Nucleus accumbens (tissue), 56 donors: ENCODE measurements at places on chromosomes 3 and 15.
A peak's percentile ranks its signal among the peaks of the same experiment; 100 is the strongest.

- DNase-seq, result no peak
Observed at GRCh38 chr15:61784734-61785133, 275.5 kb downstream of the VPS13C start.

- no peak for DNase-seq
Observed at GRCh38 chr3:126433105-126433430, 38.4 kb downstream of the CFAP100 start.

DNA sequence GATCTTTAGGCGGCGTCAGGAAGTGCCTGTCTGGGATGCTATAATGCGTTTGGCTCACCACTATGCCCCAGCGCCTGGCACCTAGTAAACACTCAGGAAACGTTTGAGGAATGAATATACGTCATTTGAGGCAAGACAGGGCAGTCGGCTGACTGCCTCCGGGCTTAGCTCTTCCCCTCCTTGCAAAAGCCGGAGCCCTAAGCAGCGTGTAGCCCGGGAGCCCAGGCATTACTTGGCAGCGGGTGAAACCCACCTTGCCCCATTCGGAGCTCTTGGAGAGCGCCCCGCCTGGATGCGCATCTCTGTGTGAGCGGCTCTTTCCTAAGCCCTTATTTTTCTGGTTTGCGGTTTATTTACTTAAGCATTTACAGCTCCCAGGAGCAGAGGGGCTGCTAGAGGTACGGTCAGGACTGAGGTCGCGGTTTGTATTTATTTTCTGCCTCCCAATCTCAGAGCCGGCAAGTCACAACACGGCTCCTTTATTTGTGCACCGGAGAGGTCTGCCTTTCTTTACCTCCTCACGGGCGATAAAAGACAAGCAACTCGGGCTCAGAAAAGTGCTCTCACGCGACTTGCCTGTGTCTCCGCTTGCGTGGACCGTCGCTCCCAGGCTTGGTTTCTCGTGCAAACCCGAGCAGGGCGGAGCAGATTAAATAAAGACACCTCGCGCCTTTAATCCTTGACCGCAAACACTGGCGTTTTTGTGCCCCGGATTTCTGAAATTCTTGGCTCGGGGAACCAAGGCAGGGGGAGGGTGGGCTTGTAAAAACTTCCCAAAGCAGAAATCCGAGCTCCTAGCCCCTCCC, 737 bp upstream of the ITPR1 start:
- no peak for DNase-seq

DNA sequence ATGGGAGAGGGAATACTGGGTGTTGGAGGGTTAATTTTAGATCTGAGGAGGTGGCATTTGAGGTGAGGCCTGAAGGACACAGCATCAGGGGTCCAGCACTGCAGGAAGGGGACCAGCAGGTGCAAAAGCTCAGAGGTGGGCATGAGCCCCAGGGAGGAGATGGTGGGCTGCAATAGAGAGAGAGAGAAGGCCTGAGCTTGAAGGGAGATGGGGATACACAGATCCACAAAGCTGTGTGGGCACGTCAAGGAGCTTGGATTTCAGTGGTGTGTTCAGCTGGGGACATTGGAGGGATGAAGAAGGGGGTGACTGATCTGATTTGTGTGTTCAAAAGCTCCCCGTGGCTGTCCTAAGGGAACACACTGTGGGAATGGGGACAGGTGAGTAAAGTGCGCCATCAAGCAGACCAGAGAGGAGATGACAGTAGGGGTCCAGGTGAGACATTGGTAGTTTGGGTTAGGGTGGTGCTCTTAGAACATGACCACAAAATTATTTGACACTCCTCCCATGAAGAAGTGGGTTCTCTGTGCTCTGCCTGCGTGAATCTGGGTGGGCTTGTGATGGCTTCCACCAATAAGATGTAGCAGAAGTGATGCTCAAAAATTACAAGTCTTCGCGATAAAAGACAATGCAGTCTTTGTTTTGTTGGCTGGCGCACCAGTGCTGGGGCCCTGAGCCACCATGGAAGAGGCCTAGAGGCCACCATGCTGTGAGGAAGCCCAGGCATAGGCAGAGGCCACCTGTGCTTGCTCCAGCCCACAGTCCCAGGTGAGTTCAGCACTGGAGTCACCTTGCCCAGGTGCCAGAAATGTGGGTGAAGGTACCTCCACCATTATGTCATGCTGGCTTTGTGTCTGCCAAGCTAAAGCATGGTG, 1.9 kb upstream of the WNT7A start:
- DNase-seq, result no peak

DNA sequence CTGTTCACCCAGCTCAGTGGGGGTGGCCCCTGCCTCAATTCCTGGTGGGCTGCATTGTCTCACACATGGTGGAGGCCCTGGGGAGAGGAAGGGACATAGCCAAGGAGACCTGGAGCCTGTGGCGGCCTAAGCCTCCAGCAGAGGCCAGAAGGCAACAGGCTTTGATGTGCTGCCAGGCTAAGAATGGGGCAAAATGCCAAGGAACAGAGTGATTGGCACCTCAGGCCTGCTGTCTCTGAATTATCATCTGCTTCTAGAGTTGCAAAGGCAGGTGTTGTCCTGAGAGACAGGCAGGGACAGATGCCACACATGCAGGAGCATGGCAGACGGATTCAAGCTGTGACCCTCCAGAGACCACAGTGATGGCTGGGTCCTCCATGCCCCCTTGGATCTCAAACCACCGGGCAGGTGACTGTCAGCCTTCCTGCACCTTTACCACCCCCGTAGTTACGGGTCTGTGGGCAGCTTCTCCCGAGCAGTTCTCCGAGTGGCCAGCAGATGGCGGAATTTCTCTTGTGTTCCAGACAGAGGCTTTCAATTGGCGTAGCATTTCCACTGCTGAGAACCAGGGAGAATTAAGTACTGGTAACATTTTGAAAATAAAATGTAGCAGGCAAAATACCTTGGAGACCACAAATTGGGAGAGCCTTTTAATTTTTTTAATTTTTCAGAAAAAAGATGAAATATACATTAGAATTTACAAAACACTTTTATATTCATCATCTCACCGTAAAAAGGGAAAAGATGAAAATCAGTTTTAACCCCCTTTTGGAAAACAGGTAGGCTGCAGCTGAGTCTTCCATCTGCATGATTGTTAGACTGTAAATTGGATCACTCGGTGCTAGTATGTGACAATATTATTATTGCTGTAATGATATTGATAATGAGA, 525.5 kb upstream of the CFAP20DC start:
- peak; percentile 86 for DNase-seq

- DNase-seq, result peak; percentile 35
Observed at GRCh38 chr15:84749111-84749991, 959 bp downstream of the ZNF592 start.

GRCh38 chr15:101389362-101389761, 94.3 kb upstream of the SNRPA1 start:
- no peak for DNase-seq

GRCh38 chr15:83993591-83993990, 242.0 kb upstream of the GOLGA6L4 start:
- no peak for DNase-seq

- DNase-seq, result no peak
Observed at GRCh38 chr15:99248000-99248715, 1.2 kb downstream of the TTC23 start.

- no peak for DNase-seq
Observed at GRCh38 chr3:98739266-98739665, 23.9 kb upstream of the ST3GAL6 start.

GRCh38 chr3:138317687-138318086, 12.0 kb downstream of the NME9 start:
- DNase-seq, result no peak

- DNase-seq, result no peak
Observed at GRCh38 chr3:152350139-152350538, 81.4 kb downstream of the MBNL1 start.

- DNase-seq, result no peak
Observed at GRCh38 chr3:175869404-175869803, 1010.3 kb downstream of the NAALADL2 start.

DNA sequence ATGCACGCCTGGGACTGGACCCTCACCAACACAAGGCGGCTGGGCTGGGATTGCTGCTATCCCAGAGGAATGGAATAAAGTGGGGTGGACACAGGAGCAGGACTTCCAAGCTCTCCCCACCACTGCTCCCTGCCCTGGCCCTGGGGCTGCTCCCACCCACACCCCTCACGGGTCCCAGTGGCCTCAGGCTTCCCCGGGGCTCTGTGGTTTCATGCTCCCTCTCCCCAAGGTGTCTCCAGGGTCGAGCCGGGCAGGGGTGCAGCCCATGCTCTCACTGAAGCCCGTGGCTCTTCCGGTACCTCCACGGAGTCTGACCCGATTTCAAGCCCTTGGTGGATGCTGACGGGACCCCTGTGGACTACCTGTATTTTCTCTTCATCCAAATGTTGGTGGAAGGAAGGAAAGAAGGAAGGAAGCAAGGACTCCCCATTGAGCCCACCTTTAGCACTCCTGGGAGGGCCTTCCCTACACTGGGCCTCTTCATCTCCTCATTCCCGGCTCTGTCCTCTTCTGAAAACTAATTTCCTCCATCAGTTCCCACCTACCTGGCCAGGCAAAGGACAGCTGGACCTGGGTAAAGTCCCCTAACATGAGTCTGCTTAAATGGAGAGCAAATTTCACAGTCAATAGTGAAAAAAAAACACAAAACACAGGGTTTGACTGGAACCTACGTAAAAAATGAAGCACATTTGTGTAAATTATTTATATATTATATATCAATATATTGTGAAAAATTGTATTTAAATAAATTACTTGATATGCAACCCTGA, 44.0 kb upstream of the PCSK6 start:
- DNase-seq, result no peak

DNA sequence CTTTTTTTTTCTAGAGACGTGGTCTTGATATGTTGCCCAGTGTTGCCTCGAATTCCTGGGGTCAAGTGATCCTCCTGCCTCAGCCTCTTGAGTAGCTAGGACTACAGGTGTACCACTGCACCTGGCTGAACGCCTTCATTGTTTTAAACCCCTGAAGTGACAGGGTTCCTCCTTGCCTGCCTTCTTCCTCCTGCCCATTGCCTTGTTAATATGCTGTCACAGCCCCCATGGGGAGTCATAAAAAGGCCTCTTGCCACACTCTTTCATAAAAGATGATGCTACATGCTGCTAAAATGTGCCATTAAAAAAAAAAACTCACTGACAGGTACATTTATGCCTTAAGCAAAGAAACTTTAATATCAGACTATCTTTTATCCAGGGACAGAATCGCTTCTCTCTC, 116.8 kb upstream of the SKOR1 start:
- DNase-seq, result no peak

GRCh38 chr3:85584779-85585356, 626.1 kb downstream of the CADM2 start:
- DNase-seq, result no peak

GRCh38 chr15:93152360-93152759, 63.3 kb upstream of the RGMA start:
- DNase-seq, result no peak

- DNase-seq, result no peak
Observed at GRCh38 chr3:42495393-42495792, 7.0 kb upstream of the VIPR1 start.

GRCh38 chr15:26974120-26974780, 3.3 kb downstream of the GABRG3 start:
- no peak for DNase-seq

GRCh38 chr3:72344236-72344635, 504.0 kb downstream of the SHQ1 start:
- DNase-seq, result no peak

DNA sequence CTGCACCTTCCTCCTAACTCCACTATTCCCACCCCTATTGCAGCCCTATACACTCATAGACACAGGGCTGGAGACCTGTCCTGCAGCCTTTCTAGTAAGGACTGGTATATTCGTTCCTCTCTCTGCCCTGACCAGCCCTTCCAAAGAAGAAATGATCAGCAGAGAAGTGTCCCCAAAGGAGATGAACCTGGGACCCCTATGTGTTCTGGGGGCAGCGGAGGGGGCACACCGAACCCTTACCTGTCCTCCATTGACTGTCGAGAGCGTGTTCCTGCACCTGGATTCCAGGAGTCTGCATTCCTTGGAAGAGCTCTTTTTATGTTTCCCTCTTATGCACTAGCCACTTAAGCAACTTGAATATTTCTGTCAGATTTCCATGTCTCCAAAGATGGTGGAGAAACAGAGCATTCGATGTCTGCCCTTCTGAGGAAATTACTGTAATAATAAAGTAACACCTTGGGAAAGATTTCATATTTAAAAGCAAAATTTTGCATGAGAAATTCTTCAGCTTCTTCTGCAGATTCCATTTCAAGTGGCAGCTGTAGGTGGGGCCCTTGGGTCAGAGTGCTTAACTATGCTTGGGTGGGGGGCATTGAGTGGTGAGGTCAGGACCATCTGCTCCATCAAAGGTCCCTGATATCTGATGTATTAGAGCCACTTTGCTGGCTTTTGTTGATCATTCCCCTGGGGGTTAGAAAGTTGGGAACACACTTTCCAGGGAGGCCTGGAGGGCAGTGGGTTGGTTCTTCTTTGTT, 6.3 kb downstream of the EPHB1 start:
- DNase-seq, result no peak

GRCh38 chr3:28935146-28935545, 345.7 kb upstream of the RBMS3 start:
- DNase-seq, result no peak

DNA sequence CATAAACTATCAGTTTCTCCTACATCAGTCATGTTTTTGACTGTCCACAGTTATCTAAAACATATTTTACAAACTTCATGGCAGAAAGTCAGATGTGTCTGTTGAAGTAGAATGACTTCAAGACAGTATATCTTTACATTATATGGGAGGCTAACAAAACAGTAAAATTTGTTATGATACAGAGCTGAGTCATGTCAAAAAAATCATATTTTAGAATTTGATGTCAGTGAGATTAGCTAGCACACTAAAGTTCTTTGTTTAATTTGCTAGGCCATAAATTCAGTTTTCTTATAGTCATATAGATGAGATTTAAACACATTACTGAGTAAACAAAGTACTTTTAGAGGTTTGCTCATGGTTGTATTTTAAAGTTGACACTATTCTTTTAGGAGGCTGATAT, 80.3 kb upstream of the IGSF10 start:
- no peak for DNase-seq

DNA sequence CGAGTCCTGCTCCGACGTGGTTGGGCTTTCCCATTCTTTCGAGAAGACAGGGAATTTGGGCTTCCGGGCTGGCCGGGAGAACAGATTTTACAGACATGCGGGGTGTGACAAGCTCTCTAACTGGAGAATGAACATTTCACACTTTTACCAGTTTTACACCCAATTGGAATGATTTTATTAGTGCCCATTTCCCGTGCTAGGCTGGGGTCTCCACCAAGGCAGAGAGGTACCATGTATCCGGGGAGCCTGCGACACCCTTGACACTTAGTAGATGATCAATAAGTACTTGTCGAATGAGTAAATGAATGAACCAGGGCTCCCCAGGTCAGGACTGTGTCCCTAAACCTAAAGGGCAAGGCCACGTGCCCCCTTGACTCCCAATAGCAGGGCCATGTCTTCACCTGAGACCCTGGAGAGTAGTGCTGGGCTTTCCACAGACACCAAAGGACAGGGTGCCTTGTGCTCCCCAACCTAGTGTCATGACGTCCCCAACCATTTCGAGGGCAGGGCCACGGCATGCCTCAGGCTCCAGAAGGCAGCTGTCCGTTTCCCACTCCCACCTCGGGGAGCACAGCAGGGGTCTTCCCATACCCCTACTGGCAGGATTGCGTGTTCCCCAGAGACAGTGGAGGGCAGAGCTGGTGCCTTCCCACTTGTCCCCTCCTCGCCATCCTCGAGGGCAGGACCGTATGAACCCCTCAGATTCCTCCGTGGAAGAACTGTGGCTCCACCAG, 679 bp upstream of the MYD88 start:
- no peak for DNase-seq

- no peak for DNase-seq
Observed at GRCh38 chr3:176554791-176555654, 642.3 kb downstream of the TBL1XR1 start.
